Activated effector memory CD4-positive, alpha-beta T cell treated with Interleukin-2 at 50 U/mL for 16 hours (primary cell): ENCODE measurements at places on chromosomes 2 and 18.

GRCh38 chr2:120396013-120396860 is 50.3 kb downstream of the INHBB start:
- DNase-seq, result no peak

GRCh38 chr2:181627545-181627944 is 29.4 kb downstream of the CERKL start:
- no peak for DNase-seq

DNA sequence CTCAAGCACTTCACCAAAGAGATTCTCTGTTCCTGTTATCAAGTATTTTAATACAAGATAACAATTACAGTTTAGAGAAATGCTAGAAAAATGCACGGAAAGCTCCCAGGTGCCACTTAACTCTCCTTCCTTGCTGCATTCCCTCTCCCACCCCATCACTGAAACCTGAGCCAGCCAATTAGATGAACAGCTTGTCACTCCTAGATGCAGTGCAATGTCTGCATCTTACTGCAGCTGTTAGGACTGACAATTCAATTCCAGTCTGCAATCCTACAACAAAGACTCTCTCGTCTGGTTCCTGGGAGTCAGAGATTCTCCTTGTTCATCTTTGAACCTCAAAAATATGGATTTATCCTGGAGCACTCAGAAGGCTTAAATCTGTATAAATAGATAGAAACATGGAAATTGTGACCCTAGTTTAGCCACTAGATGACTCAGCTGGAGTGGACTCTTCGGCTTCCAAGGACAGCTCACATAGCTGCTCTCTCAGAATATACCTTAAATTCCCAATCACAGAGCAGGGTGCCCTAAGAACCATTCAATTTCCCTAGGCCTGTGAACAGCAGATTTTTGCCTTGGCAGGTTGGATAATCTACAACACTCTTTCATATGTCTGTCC is 311.1 kb downstream of the NRXN1 start:
- DNase-seq, result no peak

GRCh38 chr2:200306931-200307723 is 634 bp downstream of the SPATS2L start:
- peak; percentile 17 for DNase-seq

GRCh38 chr2:16623031-16623430 is 42.6 kb downstream of the CYRIA start:
- DNase-seq, result no peak

DNA sequence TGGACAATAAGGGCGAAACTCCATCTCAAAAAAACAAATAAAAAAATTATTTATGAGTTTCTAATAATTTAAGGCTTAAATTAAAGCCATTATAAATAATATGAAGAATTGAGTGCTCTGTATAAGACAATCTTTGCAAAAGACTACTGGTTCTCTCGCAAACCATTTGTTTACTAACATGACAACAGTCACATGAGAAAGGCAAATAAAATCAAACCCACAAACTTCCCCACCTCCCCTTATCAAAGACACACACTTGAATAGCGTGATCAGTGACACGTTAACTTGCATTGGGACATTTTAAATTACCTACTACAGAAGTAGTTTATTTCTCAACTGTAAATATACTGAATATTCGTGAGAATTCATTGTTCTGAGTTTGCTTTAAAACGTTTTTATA is 21.1 kb downstream of the RAB1A start:
- no peak for DNase-seq

DNA sequence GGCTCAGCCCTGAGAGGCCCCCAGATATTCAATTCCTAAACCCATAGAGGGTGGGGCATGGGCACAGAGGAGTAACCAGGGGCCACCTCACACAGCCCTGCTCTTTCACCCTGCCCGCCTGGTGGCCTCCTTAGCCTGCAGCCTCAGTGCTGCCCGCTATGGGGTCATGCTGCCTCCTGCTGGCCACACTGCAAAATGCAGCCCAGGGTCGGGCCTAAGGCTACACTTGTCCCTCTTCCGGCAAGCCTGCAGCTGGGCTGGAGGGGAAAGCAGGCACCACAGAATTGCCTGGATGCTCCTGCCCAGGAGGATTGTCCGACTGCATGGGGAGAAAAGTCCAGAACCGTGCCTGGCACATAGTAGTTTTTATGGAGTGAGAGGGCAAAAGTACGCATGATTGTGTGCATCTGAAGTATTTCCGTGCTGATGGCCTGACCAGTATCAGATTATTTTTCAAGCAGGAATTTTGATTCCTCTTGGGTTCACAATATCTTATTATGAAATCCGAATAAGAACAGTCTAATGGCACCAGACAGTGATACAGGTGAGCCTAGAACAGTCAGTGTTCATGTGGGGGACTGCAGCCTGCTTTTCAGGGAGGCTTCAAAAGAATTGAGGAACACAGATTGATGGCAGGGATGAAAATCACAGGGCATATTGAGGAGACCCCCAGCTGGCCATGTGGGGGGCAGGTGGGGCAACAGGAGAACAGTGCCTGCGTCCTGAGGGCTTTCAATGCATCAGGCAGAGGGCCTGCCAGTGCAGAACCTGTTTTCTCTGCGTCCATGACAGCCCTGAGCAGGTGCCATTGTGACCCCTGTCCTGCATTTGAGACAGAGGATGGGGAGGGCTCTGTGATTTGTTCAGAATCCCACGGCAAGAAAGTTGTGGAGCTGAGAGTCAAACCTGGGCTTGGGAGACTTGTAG is 51.2 kb upstream of the ALPP start:
- peak; percentile 70 for DNase-seq

- DNase-seq, result no peak
These were observed 176.3 kb upstream of the GLI2 start for GRCh38 chr2:120559401-120559800.

DNA sequence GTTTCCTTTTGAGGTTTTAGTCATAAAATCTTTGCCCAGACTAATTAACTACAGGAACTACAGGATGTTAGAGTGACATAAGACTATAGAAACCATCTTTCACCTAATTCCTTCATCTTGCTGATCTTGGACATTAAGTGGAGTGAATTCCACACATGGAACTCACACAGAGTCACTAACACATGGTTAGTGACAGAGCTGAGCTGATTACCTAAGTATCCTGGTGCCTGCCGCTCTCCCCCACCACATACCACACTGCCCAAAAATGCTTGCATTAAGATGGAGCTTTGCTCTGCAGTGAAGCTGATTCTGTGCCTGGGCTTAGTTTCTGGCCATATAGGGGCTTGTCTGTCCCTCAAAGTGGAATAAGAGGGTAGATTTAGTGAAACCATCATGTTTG is 332.9 kb upstream of the NT5C1B start:
- DNase-seq, result no peak
